ENCODE measurements at places on chromosomes 5 and 9.

DNA sequence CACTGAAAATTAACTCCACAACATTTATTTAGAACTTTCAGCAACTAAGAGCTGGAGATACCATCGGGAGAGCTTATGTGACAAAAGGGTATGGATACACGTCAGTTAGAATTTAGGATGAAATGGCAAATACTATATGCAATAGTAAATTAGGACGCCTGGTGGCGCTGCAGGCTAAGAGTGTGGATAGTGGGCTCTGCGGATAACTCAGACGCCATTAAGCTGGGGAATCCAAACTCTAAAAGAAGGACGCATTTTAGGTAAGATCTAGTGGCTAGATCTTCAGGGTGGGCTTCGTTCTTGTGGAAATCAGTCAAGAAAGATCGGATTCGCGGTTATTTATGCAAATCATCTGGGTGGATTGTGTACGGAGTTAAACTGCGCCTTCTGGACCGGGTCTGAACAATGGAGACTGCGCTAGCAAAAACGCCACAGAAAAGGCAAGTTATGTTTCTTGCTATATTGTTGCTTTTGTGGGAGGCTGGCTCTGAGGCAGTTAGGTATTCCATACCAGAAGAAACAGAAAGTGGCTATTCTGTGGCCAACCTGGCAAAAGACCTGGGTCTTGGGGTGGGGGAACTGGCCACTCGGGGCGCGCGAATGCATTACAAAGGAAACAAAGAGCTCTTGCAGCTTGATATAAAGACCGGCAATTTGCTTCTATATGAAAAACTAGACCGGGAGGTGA lies at the start of gene PCDHB5:
Gene PCDHB5 (plus strand): TSS at position 177 of the 688 bp plus-strand sequence. CDS start 229 bp downstream, at position 406.
- no peak for DNase-seq

GRCh38 chr5:56168066-56168478 lies 65.1 kb downstream of the ANKRD55 start:
- no peak for DNase-seq

- DNase-seq = peak; percentile 15
These were observed 49.6 kb downstream of the SECISBP2 start for GRCh38 chr9:89367726-89368437.

- no peak for DNase-seq
These were observed 64.8 kb downstream of the GRIN3A start for GRCh38 chr9:101673642-101674041.

GRCh38 chr9:135513351-135513846 lies 7.8 kb upstream of the LCN1 start:
- no peak for DNase-seq

DNA sequence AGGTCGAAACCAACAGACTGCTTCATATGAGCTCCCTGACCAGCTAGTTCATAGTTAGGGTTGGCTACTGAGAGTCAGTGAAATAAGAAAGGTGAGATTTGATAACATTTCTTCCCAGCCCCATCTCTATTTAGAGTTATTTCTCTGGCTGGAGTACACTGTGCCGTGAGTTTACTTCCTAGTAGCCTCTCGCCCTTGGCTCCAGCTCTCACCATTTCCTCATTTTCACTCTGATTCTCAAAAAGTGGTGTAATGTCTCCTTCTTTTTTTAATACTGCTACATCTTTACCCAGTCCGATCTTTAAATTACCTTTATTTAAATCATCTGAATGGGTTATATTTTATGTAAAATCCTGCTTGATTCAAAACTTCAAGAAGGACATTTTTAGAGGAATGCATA lies 100.4 kb upstream of the FAM174A start:
- no peak for DNase-seq

Data from left ventricle myocardium superior (tissue), 1 donor.